ENCODE measurements at places on chromosomes 3 and 15.
A peak's percentile ranks its signal among the peaks of the same experiment; 100 is the strongest.

DNA sequence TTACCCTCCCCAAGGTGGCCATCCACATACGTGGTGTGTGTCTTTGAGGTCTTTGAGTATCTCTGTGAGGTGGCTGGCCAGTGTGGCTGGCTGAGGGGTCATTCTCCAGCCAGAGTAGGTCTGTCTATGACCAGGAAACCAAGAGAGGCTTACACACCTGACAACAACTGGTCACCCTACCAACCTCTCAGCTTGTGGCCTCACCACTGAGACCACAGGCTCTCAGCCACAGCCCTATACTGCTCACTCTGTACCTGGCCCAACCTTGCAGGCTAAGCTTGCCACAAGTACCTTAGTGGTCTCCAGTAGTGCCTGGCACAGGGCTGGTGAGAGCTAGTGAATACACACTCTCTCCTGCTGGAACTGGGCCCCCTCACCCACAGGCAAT, 5.1 kb downstream of the HEMK1 start:
- DNase-seq = no peak

DNA sequence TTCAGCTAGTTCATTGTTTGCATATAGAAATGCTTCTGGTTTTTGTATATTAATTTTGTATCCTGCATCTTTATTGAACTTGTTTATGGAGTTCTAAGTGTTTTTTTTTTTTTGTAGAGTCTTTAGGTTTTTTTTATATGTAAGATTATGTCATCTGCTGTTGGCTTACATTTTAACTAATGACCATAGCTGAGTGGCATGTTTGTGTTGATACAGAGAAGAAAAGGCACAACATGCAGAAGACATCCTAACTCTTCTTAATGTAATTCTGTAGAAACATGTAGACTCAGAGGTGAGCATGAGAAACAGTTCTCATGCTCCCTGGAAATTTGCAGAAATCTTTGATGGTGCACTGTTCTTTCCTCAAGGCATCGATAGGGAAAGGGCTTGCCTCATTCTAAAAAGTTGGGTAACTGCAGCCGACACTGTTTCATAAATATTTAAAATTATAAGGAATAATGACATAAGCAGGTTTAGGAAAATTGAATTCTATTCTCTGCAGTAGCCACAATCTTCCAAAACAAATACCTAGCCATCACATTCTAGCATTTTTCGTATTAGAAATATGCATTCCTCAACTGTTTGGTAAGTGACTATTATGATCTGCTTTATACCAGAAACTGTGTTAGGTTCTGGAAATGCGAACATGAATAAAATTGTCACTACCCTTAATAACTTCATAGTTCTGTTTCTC, 499.6 kb upstream of the KCNMB2 start:
- no peak for DNase-seq

GRCh38 chr3:136925425-136926190, 32.2 kb upstream of the IL20RB start:
- no peak for DNase-seq

DNA sequence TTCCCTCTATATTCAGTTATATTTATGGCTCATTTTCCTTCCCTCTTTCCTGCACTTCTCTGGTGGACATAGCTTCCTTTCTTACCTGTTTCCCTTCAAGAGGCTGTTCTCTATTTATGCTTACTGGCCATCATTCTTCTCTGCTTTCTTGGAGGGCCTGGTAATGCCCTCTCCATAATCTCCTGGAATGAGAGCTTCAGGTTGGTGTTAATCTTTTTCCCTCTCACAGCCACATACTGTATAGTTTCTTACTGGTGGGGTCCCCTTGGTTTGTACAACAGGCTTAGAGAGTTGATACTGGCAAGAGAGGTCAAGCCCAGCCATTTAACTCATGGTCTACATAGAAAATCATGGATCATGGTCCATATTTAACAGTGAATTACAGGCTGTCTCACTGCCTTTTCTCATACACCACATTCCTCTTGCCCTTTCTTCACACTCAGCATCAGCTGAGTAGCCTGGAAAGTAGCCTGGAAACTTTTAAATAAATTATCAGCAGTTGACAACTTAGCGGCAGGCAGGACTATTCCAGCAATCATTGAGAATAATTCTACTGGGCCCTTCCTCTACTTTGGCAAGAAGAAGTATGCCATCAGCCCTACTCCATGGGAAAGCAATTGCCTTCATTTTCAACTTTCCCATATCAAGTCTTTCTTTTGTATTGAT, 38.0 kb upstream of the DPH6 start:
- no peak for DNase-seq

GRCh38 chr3:16784973-16785372, 99.8 kb upstream of the PLCL2 start:
- DNase-seq = no peak

GRCh38 chr3:159782724-159783421, 205.8 kb upstream of the IL12A start:
- DNase-seq = no peak

DNA sequence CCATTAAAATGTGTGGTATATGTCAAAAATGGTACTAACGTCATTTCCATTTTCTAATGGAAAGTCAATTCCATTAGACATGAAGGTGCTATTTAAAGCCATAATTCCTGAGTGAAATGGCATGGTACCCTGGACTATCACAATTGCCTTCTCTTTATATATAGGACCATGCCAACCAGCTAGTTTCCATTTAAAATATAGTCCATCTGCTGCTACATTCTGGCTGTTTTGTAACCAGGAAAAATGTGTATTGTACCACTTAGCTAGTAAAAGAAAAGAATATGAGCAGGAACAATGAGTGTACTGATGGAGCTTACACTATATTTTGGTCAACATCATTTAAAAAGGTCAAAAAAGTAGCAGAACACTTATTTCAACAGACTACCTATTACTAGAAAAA, 30.4 kb upstream of the HDC start:
- no peak for DNase-seq

DNA sequence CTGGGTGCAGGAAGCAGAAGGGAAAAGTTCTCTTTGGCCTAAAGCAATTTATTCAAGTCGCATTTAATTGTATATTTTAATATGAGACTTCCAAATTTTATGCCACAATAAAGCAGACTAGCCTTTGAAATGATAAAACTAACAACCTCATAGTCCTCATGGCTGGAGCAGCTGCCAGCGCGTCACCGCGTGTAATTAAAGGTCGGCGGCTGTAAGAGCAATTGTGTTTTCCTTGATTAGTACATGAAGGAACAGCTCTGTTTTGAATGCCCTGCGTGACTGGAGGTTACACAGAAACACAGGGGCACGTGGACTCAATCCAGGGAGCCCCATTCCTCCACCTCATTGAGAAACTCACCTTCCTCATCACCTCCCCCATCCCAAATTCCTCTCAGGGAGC, 10.1 kb upstream of the LRRC15 start:
- no peak for DNase-seq

GRCh38 chr15:36722555-36722954, 143.1 kb downstream of the CDIN1 start:
- no peak for DNase-seq

- DNase-seq = no peak
These were observed 3.6 kb upstream of the CHRM5 start for GRCh38 chr15:33964665-33965040.

DNA sequence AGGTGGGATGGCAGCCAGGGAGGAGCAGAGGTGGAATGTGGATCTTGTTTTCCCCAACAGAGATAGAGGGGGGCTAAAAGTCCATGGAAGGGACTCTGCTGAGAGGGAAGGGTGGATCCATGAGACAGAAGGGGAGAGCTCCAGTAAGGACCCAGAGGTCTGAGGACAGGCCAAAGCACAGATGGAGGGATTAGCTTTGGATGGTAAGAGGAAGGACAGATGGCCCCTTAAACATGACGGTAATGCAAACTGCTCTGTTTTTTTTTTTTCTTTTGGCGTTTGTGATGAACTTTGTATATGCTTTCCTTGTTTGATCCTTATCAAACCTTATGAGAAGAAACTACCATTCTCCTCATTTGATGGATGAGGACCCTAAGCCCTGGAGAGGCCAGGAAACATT, 96.2 kb downstream of the IGF1R start:
- DNase-seq = no peak

DNA sequence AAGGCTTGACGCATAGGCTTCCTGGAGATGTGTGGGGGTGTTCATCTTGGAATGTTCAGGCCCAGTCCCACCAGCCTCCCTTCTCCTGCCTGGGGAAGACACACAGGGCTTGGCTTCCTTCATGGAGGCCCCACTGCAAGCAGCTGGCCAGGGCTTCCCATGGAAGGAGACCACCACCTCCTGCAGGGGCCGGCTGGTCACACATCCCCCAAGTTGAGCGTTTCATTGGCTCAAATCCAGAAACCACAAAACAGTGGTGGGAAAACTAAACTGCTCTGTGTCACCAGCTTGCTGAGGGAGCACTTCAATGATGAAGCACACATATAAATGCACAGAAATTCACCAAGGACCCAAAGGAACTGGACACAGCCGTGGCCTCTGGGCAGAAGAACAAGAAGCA, 8.3 kb downstream of the IQSEC1 start:
- no peak for DNase-seq

DNA sequence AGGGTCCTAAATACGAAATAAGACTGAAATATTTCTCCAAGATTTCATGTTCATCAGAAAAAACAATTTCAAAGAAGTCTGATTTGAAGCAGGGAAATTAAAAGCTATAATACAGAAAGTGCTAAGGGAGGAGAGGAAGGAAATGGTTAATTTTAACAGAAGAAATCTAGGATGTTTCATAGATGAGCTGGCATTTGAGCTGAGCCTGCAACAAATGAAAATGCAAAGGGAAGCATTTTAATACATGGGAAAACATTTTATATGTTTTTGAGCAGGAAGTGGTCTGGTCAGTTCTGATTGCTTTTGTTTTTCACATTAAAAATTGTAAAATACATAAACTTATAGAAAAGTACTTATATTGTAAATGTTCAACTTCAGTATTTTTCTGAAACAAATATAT, 17.2 kb upstream of the RAP2B start:
- no peak for DNase-seq

DNA sequence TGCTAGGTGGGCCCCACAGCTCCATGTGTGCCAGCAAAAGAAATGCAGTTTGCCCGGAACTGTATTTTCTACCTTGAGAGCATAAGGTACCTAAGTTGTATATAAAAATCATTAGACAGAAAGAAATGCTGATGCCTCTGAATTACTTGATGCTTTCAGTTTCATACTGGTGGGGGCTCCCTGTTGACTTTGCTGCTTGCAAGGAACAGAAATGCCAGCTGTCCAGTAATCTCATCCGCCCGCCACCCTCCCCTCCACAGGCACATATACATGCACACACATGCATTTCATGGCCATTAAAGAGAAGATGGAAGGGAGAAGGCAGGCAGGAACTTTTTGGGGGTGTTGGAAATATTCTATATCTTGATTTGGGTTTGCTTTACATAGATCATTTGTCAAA, 38.4 kb downstream of the LIMD1 start:
- no peak for DNase-seq

- DNase-seq = peak; percentile 6
These were observed 1264.3 kb upstream of the ALCAM start for GRCh38 chr3:104102386-104102785.

DNA sequence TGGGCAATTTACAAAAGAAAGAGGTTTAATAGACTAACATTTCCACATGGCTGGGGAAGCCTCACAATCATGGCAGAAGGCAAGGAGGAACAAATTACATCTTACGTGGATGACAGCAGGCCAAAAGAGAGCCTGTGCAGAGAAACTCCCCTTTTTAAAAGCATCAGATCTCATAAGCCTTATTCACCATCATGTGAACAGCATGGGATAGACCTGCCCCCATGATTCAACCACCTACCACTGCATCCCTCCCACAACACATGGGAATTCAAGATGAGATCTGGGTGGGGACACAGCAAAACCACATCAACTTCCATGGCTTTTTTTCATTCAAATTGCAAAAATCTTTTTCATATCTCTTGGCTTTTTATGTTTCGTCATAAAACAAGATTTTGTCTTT, 67.6 kb upstream of the GADL1 start:
- DNase-seq = peak; percentile 9
